ENCODE measurements at places on chromosomes 7 and 10.
A peak's percentile ranks its signal among the peaks of the same experiment; 100 is the strongest.

DNA sequence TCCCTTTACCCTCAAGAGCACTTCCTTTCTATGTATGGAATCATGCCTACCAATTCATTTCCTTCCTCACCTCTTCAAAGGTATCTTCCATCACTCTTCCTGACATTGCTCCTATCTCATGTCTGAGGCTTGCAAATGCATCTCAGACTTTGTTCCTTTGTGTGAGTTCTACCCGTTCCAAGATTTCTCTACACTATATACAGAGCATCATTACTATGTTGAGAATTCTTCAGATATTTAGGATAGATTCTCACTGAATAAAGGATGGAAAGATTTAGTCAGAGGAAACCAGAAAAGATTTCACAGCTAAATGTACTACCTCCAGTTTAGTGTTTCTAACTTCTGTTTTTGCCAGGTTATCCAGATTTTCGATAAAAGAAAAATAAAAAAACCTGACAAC, 462.7 kb downstream of the PHTF2 start:
- no peak for DNase-seq

DNA sequence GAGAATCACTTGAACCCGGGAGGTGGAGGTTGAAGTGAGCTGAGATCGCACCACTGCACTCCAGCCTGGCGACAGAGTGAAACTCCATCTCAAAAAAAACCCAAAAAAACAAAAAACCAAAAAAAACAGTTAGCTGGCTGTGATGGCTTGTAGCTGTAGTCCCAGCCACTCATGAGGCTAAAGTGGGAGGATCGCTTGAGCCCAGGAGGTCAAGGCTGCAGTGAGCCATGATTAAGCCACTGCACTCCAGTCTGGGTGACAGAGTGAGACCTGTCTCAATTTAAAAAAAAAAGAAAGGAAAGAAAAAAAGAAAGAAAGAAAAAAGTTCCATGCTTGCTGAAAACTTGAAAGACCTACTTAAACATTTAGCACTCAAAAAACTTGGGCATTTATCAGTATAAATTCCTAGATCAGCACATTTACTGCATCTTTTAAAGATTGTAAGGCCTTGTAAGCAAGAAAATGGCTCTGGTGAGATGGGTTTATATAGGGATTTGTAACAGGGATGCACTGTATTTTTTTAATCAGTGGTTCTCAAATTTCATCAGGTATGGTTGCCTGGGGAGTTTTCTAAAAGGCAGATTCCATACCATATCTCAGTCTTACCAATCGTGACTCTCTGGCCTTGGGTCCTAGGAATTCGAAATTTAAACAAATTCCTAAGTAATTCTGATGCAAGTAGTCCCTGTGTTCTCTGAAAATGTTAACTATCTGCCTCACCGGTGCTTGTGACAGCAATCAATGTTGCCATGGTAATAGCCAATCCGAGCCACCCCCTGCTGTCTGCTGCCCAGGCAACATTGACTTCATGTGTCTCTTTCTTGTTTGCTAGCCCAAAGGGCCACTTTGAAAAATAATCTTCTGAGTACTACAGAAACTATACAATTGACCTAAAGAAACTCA, 11.5 kb upstream of the NT5C2 start:
- DNase-seq = no peak

GRCh38 chr7:26101361-26102151, 50.4 kb upstream of the NFE2L3 start:
- DNase-seq = peak; percentile 34

GRCh38 chr7:147798001-147798400, 792.6 kb upstream of the C7orf33 start:
- no peak for DNase-seq

DNA sequence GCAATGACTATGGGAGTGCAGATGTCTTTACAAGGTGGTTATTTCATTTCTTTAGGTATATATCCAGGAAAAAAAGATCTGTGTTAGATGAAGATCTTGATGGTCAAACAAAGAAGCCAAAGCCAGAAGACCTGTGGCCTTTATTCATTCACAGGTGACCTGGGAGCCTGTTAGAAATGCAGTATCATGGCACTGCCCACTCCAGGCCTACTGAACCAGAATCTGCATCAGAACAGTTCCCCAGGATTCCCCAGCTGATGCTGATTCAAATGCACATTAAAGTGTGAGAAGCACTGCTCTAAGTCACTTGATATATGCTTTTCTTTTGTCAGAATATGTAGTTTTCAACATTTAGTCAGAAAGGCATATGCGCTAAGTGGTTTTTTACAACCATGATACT, 251.1 kb downstream of the IPMK start:
- no peak for DNase-seq

- no peak for DNase-seq
Observed at GRCh38 chr10:131902211-131902610, 1.4 kb downstream of the PPP2R2D start.

DNA sequence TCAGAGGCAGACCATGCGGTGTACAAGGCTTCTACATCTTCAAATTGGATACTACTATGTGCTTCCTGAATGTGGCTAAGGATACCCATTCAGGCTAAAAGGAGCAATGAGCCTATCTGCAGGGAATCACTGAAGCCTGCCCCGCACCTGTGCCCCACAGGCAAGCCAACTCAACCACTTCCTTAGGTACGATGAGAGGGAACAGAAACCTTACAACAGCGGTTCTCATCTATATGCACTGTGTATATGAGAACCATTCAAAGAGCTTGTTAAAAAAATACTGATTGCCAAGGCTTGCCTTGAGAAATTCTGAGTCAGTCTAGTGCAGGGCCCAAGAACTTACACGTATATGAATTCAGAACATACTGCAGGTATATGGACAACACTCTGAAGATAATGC, 679.6 kb downstream of the PARD3 start:
- no peak for DNase-seq

DNA sequence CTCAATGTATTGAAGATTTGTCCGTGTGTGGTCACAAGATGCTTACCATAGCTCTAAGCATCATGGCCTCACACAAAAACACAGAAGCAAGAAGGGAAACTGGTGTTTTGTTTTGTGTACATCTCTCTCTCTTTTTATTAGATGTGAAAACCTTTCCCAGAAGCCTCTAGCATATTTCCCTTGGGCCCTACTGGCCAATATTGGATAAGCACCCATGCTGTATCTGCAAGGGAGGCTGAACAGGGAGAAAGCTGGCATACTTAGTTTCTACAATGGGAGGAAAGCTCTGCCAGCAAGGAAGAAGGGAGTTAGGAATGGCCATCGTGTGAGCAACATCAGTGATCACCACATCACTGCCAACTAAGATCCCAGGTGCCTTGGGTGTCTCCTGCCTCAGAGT, 9.6 kb upstream of the NAMPT start:
- no peak for DNase-seq

DNA sequence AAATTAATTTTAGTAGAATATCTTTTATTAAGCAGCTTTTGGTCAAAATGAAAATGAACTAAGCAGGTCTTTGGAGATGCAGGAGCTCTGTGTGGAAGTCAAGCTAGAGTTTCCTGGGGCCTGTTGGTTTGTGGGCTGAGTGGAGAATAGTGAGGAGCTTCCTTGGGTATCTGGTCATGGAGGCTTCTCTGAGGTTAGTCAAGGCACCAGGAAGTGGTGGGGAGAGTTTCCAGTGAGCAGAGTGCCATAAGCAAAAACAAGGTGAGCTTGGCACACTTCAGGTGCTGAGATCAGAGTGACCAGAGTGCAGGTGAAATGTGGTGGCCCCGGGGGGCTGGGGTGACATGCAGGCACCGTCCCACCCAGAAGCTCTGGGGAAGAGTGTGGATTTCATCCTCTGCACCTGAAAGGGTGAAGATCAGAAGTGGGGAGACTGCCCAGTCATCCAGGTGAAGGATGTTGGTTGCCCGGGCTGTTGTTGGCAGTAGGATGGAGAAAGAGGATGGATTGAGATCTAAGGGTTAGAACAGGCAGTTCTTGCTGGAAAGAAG, 77.4 kb downstream of the WDR37 start:
- no peak for DNase-seq

DNA sequence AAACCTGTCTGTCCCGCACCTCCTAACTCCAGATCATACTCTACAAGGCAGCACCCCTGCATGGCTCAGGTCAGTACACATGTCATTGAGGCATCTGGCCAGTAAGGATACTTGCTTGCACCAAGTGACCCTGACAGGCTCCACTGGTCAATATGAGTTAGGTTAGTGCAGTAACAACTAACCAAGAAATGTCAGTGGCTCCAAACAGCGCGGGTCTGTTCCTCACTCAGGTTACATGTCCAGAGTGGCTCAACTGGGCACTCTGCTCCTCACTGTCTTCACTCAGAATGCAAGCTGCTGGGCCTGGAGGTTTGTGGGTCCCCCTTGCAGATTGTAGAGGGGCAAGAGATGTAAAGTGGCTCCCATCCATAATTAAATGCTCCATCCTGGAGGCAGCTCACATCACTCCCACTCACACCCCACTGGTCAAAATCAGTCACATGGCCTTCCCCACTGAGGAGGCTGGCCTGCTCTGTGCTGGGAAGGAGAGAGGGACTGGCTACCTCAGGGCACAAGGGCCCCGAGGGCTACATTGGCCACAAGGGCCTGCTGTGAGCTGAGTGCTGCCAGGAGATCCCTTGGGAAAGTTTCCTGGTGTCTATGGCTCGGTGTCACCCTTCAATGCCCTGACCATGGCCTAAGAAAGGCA, 109.1 kb upstream of the GDF10 start:
- no peak for DNase-seq

GRCh38 chr10:52895059-52895458, 122.5 kb upstream of the MBL2 start:
- DNase-seq = no peak

DNA sequence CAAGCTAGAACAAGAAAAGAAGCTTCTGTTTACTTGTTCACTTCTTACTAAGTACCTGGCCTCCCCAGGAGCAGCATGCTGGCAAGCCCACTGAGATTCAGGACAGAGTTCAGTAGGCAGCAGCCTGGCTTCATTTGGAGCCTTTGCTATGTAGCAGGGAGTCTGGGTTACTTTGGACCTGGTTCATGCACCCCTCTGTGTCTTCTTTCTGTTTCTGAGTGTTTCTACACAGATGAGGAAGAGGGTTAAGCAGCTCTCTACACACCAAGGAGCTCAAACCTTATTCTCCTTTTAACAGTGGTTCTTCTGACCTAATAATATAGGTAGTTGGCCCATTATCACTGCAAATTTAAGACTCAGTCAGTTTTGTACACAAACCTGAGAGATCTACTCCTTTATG, 152.9 kb downstream of the ARID5B start:
- DNase-seq = no peak

GRCh38 chr10:56090914-56091540, 270.0 kb downstream of the ZWINT start:
- no peak for DNase-seq

GRCh38 chr7:126727930-126728391, 524.8 kb downstream of the GRM8 start:
- no peak for DNase-seq

- DNase-seq = no peak
Observed at GRCh38 chr7:144908324-144908723, 72.5 kb upstream of the TPK1 start.

DNA sequence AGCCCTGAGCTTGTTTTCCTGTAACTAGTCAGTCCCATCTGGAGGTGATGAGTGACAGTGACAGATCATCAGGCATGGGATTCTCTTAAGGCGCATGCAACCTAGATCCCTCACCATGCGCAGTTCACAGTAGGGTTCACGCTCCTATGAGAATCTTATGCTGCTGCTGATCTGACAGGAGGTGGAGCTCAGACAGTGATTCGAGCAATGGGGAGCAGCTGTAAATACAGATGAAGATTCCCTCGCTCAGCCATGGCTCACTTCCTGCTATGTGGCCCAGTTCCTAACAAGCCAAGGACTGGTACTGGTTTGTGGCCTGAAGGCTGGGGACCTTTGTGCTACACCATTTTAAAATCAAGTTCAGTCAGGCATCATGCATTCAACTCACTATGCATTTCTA, 221.7 kb downstream of the KIAA1217 start:
- no peak for DNase-seq

- no peak for DNase-seq
Observed at GRCh38 chr10:103786020-103786419, 69.4 kb downstream of the SH3PXD2A start.

DNA sequence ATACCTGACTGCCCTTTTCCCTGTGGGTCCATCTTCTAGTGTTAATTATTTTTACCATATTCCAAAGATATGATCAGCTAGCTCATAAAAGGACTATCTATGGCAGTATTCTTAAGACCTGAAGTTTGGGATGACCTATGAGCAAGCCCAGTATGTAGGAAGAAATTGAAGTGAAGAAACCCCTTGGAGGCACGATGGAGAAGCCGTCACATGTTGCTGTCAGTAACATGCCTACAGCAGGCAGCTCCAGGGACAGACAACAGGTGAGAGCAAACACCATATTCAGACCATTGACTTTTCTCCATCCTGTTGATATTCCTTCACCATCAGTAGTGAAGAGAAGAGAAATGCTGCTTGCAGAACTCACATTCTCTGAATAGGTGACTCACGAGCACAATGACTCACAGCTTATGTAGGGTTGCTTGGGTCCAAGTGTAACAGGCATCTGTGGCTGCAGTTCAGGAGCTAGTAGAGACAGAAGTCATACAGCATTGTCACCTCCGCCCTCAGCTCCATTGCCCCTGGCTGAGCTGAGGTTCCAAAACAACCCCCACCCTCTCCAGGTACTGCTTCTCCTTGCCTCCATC, 8.4 kb upstream of the LYZL2 start:
- peak; percentile 67 for DNase-seq

- no peak for DNase-seq
Observed at GRCh38 chr7:106629516-106629915, 31.4 kb downstream of the CCDC71L start.

DNA sequence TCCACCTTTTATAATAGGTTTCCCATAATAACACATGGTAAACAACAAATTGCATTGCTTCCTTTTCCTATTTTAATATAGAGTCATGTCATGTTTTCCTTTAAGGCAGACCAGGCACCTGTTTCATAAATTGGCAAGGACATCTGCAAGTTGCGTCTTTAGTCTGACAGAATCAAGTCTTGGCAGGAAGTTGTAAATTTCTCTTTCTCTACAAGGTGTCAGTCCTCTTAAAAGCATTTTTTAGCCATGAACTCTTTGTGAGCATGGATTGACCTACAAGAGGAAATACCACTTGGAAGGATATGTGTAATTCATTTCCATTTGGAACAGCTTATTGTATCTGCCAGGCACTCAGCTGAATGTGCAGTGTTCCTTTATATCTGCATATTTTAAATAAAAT, 176.8 kb downstream of the PRKG1 start:
- no peak for DNase-seq

DNA sequence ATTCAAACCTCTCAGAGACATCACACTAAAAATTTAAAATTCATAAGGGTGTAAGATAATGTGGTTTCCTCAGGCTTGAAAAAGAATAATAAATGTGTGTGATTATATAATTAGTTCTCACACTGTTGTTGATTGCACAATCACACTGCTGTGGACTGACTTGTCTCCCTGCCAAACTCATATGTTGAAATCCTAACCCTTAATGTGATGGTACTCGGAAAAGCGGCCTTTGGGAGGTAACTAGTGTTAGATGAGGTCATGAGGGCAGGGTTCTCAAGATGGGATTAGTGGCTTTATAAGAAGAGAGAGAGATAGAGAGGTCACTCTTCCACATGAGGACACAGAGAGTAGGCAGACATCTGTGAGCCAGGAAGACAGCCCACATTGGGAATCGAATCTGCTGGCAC, 128.5 kb upstream of the COL1A2 start:
- DNase-seq = peak; percentile 6
